Adipose tissue (tissue), 3 donors: ENCODE measurements at places on chromosomes 4 and X. TPM values are rescaled to one million over a fixed set of nuclear protein-coding genes. Genes with fewer than 3 reads are reported as not detected.

Gene FAM47A
- polyA plus RNA-seq, result not detected

Gene TAF7L
- 0.02 TPM for polyA plus RNA-seq

Gene MAOB
- polyA plus RNA-seq, result 7.2 TPM

Gene XAGE1B
- not detected for polyA plus RNA-seq

Gene ATP1B4
- not detected for polyA plus RNA-seq

Gene KLHL15
- polyA plus RNA-seq, result 2.2 TPM

Gene EDA
- 4.2 TPM for polyA plus RNA-seq

Gene SMIM14
- 25.3 TPM for polyA plus RNA-seq
